ENCODE measurements at places on chromosomes 7 and 10.

GRCh38 chr7:41709621-41710020 is 6.7 kb upstream of the INHBA start:
- peak; percentile 97 for DNase-seq

DNA sequence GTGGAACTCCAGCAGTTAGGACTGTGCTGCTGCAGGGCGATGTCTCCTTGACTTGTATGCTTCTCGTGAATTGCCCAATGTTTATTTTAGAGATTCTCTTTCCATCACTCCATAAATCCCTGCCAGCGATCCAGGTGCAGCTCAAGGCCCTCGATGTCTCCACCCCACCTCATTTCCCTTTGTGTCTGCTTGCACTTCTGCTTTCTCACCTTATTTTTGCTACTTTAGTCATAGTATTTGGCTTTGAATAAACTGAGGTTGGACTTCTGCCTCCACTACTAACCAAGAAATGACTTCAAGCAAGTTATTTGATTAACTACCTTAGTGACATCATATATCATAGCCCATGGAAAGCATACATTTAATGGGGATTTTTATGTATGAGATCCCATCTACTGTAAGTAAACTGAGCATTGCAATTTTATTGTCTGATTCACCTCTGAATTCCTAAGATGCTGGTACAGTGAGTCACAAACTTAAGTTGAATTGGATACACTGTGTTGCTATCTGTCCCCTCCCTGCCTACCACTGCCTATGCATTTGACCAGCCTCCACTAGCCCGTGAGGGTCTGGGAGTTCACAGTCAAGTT is 255.8 kb downstream of the ABCA13 start:
- DNase-seq, result peak; percentile 21

GRCh38 chr10:93218386-93218785 is 144.7 kb downstream of the CYP26A1 start:
- DNase-seq, result no peak

DNA sequence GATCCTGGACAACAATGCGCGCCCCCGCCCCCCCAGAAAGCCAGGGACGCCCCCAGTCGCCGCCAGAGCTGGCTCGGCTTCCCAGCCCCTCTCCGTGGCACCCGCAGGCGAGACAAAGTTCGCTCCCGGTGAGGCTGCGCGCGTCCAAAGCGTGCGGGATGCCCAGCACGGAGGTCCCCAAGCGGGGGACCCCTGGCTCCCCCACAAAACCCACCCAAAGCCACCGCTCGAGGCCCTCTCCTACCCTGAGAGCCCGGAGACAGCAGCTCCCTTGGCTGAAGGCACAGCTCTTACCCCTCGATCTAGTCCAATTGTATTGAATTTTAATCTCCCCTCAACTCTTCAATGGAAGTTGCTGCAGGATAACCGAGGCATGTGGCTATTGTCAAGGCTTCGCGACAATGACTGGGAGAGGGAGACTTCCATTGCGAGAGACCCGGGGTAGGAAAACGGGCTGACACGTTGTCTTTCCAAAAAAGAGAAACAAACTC is 305.3 kb downstream of the PRPF18 start:
- no peak for DNase-seq

- no peak for DNase-seq
Observed at GRCh38 chr7:94676431-94676830, 20.5 kb upstream of the SGCE start.
